ENCODE measurements at places on chromosomes 2 and 18. TPM values are rescaled to one million over a fixed set of nuclear protein-coding genes. Genes with fewer than 3 reads are reported as not detected.

SCYGR4 gene
- total RNA-seq, result not detected

GPR45 gene
- total RNA-seq, result not detected

LINC00305 gene
- total RNA-seq, result not detected

PMAIP1 gene
- total RNA-seq, result not detected

DNA sequence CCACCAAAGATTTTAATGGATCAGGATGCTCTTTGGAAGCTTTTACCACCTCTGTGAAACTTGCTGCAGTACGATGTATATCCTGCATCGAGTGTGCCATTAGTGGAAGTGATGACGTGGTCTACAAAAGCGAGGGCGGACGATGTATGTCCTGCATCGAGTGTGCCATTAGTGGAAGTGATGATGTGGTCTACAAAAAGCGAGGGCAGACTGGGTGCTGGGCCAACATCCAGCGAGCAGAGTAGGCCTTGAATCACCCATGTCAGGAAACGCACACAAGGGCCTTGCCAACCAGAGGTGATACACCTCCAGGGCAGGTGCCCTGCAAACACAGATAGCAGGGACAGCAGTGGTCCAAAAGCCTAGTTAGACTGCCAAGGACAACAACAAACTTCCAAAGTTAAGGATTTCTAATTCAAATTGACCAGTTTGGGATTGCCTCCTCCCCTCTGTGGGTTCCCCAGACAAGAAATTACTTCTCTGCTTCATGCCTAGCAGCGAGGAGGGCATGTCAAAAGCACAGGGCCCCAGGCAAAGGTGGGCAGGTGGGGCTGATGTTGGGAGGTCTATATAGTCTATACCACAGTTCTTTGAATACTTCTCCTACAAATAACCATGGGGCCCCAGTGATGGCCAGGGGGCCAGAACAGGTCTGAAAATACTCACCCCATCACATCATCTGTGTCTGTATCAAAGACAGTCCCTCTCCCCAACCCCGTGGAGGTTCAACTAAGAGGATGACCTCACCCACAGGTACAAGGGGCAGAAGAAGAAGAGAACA lies 70.2 kb downstream of the ADD2 start:
- peak; percentile 49 for DNase-seq

GRCh38 chr2:31877008-31877407 lies 133.8 kb downstream of the MEMO1 start:
- no peak for DNase-seq

- DNase-seq, result no peak
These were observed 300.3 kb downstream of the AGPS start for GRCh38 chr2:177692783-177693269.

GRCh38 chr2:200814276-200814815 lies 2.6 kb downstream of the BZW1 start:
- DNase-seq, result no peak

DNA sequence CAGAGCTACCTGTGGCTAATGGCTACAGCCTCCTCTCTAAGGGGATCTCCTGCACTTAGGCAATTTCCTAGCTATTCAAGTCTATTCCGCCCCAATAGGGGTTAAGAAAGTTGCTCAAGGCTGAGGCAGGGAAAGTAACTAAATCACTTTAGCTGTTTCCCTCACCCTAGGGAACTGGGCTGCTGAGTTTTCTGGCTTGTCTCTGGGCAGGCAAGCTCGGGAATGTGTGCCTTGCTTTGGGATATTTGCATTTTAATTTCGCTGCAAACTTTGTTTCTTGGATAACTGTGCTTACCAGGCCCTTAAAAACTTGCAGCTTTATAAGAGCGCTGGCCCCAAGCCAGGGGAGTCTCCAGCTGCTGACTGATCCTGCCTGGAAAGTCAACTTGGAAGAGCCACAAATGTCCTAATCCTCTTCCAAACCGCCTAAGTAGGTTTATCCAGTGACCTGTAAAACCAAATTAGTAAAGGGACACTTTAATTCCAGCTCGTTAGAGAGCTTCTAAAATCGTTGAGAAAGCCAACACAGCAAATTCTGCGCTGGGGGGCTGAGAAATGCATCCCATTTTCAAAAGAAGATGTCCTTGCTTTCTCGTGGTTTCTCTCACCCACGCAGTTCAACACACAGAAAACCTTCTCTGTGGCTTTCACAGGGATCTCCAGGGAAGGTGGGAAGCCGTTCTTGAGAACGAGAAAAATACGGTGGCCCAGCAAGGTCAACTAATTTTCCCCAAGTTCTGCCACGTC lies 59.5 kb upstream of the SP3 start:
- peak; percentile 95 for DNase-seq

- DNase-seq, result no peak
These were observed 46.2 kb downstream of the PUM2 start for GRCh38 chr2:20304411-20304810.

DNA sequence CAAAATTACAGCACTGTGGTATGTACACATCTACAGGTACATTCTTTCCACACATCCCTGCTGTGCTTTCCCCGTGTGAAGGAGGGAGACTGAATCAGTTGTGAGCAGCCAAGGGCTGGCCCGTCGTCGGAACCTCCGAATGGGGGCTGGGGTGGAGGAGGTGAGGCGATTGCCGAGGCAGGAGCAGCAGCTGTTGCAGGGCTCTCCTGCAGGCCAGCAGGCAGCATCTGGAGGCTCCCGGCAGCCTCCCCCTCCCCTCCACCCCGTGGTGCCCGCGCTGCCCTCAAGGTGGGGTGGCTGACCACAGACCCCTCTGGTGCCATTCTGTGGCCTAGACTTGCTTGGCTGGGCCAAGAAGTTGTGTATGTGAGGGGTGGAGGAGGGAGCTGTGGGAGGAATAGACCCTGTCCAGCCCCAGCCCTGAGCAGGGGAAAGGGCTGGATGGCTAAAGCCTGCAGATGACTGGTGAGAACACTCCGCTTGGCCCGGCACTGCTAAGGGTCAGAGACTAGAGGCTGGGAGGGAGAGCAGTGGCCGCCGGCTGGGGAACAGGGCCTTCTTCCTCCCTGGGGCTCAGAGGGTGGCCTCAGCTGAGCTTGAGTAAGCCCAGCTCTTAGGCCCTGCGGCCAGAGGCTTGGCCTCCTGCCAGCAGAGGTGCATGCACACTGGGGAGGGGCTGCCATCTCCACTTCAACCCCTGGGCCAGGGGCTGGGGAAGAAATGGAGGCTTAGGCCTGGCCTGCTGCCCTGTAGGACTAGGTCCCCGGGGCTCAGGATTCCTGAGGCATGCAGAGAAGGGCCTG lies 7.6 kb downstream of the STAMBP start:
- peak; percentile 79 for DNase-seq

- peak; percentile 56 for DNase-seq
These were observed 3.2 kb downstream of the GLI2 start for GRCh38 chr2:120738786-120739437.

DNA sequence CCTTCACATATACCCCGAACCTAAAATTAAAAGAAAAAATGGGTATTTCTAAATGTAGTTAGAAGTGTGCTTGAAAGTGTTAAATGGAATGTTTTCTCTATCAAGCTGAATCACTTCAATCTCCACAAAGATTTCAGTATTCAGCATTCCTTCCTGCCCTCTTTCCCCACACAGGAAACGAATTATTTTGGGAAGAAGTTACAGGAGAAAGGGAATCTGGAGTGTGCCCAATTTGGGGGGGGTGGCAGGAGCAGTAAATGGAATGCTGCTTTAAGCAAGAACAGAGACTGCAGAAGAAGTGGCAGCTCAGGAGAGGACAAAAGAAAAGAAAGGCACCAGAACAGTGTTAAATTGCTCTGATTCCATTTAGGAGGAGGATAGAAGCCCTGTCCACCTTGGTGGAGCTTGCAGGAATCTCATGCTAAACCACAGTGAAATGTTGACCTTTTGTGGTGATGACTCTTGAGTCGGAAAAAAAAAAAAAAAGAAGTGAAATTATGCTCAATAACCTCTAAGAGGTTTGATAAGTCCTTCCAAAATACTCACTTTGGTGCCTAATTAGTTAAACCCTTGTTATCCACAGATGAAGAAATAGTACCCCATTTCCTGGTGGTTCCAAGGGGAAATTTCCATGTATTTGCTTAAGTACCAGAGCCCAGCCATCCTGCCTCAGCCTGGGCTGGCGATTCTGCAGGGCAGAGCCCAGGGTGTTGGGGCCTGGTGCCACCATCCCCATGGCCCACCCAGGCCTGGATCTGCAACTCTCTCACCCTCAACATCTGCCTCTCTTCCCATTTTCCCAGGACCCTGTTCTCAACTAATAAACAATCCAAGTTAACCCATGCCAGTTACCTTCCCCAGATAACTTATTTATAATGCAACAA lies 56.5 kb downstream of the MYO5B start:
- no peak for DNase-seq

Data from posterior vena cava (tissue), 2 donors.